Kidney (tissue), 22 donors: ENCODE measurements at places on chromosomes 5 and 9. TPM values are rescaled to one million over a fixed set of nuclear protein-coding genes. Genes with fewer than 3 reads are reported as not detected.

TEX48 gene
- not detected for total RNA-seq

ZNF483 gene
- 14.5 TPM for total RNA-seq

GRCh38 chr5:170860415-170860814 is 1.4 kb upstream of the RANBP17 start:
- no peaks in the 10 kb centered on the region for H3K4me1 ChIP-seq
- no peaks in the 10 kb centered on the region for H3K36me3 ChIP-seq
- H3K27ac ChIP-seq: no peak overlapping the region
- no peak overlapping the region for H3K4me3 ChIP-seq
- H3K27me3 ChIP-seq: no peaks in the 10 kb centered on the region

DNA sequence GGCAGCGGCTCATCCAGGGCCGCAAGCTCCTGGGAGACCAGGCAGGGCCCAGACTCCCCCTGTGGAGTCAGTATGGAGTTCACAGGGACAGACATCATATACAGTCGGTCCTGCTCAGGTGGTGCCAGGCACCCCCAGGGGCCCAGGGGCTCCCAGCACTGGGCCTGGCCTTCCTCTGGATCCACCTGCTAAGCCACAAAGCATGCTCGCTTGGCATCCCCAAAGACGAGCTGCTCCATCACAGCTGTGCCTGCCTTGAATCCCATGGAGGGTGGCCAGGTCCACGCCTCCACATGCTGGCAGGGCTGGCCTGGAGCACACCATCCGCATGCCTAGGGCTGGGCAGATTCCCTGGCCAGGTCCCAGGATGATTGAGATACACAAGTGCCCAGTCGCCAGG is 4.6 kb downstream of the BICD2 start:
- no peak for DNase-seq
- H3K4me1 ChIP-seq: no peaks in the 10 kb centered on the region
- no peaks in the 10 kb centered on the region for H3K36me3 ChIP-seq
- no peak overlapping the region for H3K27ac ChIP-seq
- H3K4me3 ChIP-seq: no peak overlapping the region

- peak; percentile 71 for DNase-seq
- no peak overlapping the region for H3K4me3 ChIP-seq
- peak overlapping the region; percentile 83 for H3K27ac ChIP-seq
These were observed 23.7 kb downstream of the NAIF1 start for GRCh38 chr9:128043467-128043868.

OR1L6 gene
- not detected for total RNA-seq

- DNase-seq: no peak
- H3K4me1 ChIP-seq: no peaks in the 10 kb centered on the region
- no peaks in the 10 kb centered on the region for H3K27me3 ChIP-seq
- H3K4me3 ChIP-seq: no peak overlapping the region
- H3K27ac ChIP-seq: no peak overlapping the region
- no peaks in the 10 kb centered on the region for H3K36me3 ChIP-seq
These were observed 40.6 kb upstream of the CPLX2 start for GRCh38 chr5:175830586-175831300.

PPP3R2 gene
- total RNA-seq: not detected

- peak overlapping the region; percentile 32 for H3K27ac ChIP-seq
- H3K27me3 ChIP-seq: no peaks in the 10 kb centered on the region
- no peaks in the 10 kb centered on the region for H3K4me1 ChIP-seq
- DNase-seq: no peak
- no peak overlapping the region for H3K4me3 ChIP-seq
- peaks cover 2% of the 10 kb centered on the region for H3K36me3 ChIP-seq
These were observed 62.4 kb upstream of the UBAC1 start for GRCh38 chr9:136023410-136024225.

- no peak for DNase-seq
- no peaks in the 10 kb centered on the region for H3K27me3 ChIP-seq
- no peaks in the 10 kb centered on the region for H3K36me3 ChIP-seq
- H3K4me1 ChIP-seq: no peaks in the 10 kb centered on the region
These were observed 19.4 kb downstream of the ENHO start for GRCh38 chr9:34503406-34503805.
